Fibroblast of skin of right quadriceps (primary cell): ENCODE measurements at places on chromosomes 12 and 14.
A peak's percentile ranks its signal among the peaks of the same experiment; 100 is the strongest.

DNA sequence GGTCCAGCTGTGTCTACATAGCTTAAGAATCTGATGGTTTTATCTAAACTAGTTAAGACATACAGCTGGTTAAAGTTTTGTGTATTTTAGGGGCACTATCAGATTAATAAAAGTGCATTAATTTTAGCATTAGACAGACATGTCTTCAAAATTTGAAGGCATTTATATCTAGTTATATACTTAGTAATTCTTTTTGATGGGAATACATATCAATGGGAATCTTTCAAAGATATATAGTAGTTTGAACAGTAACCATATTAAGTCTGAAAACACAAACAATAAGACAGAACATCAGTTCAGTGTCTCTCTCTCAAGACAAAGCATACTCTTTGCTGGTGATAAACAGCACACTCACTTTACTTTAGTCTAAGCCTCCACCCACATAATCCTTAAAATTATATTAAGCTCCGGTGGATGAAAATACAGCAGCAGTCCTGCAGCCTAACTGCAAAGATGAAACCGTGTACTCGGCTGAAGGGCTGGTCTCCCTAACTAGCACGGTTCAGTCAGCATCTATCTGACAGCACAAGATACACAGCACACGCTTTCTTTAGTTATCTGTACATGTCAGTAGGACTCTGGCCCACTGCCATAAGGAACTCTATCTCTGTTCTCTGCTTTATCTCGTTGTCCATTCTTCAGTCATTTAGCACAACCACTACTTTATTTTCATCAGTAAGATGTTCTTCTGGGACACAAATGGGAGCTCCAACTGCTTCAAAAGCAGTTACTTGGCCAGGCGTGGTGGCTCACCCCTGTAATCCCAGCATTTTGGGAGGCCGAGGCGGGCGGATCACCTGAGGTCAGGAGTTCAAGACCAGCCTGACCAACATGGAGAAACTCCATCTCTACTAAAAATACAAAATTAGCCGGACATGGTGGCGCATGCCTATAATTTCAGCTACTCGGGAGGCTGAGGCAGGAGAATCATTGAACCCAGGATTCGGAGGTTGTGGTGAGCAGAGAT lies 80.5 kb downstream of the MED13L start:
- no peak for DNase-seq

- no peak for DNase-seq
These were observed 55.4 kb downstream of the SETD3 start for GRCh38 chr14:99425272-99425681.

DNA sequence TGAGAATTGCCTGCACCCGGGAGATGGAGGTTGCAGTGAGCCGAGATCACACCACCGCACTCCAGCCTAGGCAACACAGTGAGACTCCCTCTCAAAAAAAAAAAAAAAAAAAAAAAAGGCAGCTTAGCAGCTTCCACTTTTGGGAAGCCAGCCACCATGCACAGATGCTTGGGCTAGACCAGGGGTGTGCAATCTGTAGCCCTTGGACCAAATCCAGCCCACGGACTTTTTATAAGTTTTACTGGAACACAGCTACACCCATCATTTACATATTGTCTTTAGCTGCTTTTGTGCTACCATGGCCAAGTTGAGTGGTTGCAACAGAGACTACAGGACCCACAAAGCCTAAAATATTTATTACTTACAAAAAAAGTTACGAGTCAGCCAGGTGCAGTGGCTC lies 6.7 kb downstream of the CIT start:
- peak; percentile 14 for DNase-seq

DNA sequence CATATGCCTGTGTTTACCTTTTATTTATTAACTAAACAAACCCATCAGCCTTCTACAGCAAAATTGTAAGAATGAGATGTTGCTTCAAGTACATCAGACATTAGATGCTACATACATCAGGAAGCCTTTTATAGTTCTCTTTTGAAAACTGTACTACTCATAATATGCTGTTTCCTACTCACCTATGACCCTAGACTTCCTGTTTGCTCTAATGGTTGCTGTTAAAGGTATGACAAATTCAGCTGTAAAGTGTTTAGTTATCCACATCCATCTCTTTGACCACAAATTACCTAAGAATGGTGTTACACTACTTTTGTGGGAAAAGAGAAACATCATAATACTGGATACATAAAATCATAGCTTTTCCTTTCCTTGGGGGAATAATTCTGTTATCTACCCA lies 220.0 kb downstream of the RAD51B start:
- no peak for DNase-seq

GRCh38 chr14:73736842-73737241 lies 22.7 kb upstream of the PNMA1 start:
- DNase-seq = no peak

DNA sequence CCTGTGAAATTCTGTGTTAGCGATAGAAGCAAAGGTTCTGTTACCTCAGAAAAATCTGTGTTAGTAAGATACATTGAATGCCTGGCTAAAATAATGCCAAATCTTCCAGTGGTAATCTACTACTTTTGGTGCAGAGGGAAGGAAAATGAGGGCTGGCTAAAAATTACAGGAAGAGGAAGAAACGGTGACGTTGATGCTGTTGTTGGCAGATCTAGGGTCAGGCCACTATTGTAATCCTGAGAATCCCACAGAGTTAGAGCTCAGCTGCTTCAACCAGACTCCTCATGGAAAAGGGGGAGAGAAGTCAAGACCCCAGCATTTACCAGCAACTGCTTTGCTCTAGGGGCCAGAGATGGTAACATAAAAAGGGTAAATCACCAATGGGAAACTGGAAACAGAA lies 145.1 kb downstream of the PPM1H start:
- DNase-seq = no peak

DNA sequence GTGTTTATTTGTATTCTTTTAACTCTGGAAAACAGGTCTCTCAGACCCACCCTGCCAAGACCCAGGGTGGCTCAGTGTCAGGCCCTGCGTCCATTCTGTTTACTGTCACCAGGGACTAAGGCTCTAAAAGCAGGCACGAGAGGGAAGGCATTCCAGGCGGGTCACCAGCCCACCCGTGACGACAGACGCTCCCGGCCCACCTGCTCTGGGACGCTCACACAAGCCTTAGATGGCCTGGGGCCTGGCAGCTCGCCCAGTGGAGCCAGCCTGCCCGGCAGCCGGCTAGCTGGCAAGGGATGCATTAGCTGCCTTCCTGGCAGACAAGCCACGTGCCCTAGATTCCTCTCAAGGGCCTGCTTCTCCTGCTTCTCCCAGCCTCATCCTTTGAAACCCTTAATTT lies 9.2 kb upstream of the NUAK1 start:
- DNase-seq = no peak

DNA sequence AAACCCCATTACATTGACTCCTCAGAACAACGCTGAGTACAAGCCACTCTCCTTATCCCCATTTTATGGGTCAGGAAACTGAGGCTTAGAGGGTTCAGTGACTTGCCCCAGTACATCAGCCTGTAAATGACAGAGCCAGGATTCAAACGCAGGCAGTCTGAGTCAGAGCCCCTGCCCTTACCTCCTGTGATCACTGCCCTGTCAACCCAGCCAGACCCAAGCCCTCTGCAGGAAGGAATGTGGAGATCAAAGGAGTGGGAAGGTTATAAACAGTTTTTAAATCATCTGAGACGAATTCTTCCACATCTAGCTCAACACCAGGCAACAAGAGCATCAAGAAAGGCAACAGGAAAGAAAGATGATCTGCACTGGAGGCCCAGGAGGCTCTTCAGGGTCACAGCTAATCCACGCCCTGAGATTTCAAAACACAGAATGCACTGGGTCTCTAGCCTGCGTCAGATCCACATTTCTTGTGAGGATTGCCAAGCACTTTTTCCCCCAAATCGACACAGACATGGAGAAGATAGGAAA lies 38.5 kb downstream of the SPTB start:
- DNase-seq = peak; percentile 67

DNA sequence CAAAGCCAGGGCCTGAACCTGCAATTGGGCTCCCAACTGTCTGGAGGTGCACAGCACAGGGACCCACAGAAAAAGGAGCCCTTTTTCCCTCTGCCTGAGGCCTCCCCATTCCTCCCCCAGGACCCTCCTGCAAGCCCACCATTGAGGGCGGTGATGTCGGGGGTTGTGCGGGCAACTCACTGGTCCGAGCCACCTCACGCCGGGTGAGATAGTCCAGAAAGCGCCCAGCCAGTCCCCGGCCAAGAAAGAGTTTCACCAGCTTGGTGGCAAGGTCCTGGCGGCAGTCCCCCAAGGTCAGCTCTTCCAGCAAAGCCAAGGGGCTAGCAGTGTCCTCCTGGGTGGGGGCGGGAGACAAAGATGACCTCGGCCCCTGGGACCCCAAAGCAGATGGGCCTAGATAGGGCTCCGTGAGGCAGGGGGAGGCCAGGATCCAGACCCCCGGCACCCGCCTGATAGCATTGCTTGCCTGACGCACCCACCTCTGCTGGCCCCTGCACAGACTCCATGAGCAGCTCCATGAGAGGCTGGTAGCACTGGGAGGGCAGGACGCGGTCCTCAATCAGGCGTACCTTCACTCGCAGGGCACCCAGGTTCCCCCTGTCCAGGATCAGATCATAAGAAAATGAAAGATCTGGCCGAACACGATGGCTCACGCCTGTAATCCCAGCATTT lies 20.0 kb downstream of the RASAL1 start:
- no peak for DNase-seq

DNA sequence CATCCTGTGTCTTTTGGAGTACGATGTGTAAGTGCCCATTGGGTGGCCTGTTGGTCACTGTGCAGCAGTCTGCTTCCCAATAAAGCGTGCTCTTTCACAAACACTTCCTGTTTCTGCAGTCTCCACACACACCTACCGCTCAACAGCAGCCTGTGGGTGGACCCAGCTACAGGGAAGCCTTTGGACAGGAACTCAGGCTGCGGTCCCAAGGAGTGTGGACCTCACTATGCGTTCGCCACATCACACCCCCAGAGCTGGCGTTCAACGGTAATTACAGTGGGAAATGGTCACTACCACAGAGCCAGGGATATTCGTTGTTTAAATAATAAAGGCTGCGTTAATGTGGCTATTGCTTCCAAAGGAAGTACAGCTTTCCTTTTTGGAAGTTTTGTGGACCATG lies 16.2 kb downstream of the PSMC1 start:
- no peak for DNase-seq

- DNase-seq = no peak
These were observed 231.4 kb upstream of the RTL1 start for GRCh38 chr14:101134851-101135433.

GRCh38 chr14:68426661-68427549 lies 366.0 kb downstream of the ZFP36L1 start:
- no peak for DNase-seq

GRCh38 chr12:119721306-119721705 lies 53.4 kb downstream of the PRKAB1 start:
- no peak for DNase-seq

DNA sequence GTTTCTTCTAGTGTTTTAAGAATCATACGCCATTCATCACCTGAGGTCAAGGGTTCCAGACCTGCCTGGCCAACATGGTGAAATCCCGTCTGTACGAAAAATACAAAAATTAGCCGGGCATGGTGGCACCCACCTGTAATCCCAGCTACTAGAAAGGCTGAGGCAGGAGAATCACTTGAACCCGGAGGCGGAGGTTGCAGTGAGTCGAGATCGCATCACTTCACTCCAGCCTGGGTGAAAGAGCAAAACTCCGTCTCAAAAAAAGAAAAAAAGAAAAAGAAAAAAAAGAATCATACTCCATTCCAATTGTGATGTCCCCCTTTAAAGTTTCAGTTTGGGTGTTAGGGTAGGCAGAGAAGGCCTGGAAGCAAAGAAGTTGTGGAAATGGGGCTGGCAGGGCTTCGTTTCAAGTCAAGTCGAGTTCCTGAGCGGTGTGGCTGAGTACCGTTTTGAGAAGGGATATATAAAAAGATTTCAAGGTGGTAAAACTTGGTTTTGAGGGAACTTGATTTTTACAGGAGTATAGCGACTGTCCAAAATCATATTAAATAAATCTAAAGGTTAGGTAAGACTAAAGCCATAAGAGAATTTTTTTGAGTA lies 1.5 kb upstream of the TAOK3 start:
- no peak for DNase-seq

GRCh38 chr12:39919790-39920189 lies 186.1 kb downstream of the SLC2A13 start:
- no peak for DNase-seq

- DNase-seq = no peak
These were observed 65.8 kb downstream of the VWF start for GRCh38 chr12:6058481-6059161.

DNA sequence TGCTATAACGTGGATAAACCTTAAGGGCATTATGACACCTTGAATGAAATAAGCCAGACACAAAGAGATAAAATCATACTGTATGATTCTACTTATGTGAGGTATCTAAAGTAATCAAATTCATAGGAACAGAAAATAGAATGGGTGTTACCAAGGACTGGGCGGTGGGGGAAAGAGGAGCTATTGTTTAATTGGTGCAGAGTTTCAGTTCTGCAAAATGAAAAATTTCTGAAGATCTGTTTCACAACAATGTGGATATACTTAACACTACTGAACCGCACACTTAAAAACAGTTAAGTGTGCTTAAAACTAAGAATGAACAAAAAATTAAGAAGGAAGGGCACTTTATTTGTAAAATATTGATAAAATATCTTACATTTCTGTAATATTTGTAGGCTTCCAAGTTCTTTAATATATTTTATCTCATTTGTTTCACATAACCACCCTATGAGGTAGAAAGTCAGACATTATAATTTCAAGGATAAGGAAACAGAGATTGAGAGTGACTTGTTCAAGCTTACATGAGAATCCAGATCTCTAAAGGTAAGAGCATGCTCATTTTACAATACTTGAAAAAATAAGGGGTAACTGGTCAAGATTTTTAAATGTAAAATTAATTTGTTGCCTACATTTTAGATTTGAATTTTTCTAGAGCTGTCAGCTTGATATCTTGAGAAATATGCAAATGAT lies 14.9 kb downstream of the LTA4H start:
- DNase-seq = no peak

DNA sequence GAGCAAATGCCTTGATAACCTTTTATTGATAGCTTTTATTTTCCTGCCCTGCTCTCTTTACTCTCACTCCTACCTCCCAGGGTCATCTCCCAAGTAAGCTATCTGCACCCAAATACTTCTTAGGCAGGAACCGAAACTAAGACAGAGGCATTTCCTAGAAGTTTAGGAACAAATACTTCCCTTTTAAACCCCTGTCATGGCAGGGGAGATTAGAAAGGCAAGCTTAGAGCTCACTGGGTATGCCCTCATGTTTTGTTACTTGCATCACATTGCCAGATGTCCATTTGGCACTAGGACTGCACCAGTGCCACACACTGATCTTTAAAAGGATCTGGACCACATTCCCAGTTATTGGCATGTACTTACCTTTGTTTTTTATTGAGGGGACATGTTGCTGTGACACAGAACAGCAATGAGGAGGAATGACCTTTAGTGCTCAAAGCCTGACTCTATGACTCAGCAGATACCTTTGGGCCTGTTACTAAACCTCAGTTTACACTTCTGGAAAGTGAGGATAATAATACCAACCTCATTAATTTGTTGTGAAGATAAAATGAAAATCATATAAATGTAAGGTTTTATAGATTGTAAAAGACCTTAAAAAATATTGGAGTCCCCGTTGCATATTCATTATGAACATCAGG lies 40.9 kb upstream of the MBIP start:
- DNase-seq = no peak

- DNase-seq = peak; percentile 6
These were observed 165.4 kb downstream of the DERA start for GRCh38 chr12:16076557-16076956.
